ENCODE measurements at places on chromosomes 5 and 9.

GRCh38 chr9:110566156-110566555 lies 13.4 kb downstream of the SVEP1 start:
- DNase-seq = no peak

GRCh38 chr5:15694696-15695214 lies 194.8 kb downstream of the FBXL7 start:
- DNase-seq = no peak

GRCh38 chr5:75262271-75262670 lies 25.6 kb upstream of the ANKRD31 start:
- no peak for DNase-seq

GRCh38 chr9:74958587-74958986 lies 5.9 kb upstream of the C9orf40 start:
- no peak for DNase-seq

DNA sequence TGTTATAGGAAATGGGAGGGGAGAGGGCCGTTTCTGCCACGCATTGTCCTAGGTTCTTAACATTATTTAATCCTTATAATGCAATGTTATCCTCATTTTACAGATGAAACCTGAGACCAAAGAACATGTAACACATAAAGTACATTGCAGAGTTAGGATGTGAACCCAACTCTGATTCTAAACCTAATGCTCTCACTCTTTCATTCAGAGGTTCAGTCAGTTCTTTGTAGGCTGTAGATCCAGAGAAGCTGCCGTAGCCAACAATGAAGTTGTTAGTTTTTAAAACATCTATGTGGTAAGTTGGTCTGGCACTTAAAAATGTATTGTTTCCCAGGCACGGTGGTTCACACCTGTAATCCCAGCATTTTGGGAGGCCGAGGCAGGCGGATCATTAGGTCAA lies 10.5 kb upstream of the PSMD5 start:
- DNase-seq = no peak

DNA sequence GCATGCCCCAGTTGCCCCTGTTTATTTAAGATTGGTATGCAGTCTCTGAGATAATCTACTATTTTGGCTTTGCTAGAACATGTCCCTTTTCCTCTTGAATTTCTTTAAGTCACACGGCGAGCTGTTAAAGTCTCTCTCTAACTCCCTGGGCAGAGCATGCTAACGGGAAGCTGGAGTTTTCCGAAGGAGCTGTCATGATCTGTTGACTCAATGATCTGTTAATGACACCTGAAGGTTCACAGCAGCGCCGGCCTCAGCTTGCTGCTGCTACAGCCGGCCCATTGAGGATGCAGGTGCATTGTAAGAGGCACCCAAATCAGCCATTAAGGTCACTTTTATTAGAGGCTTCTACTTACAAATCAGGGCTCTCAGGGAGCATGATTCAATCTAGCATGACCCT lies 1203.4 kb downstream of the MAT2B start:
- no peak for DNase-seq

Data from stimulated activated CD8-positive, alpha-beta memory T cell treated with anti-CD3 and anti-CD28 coated beads, Interleukin-2, amount 100 ng/mL, for 1 hour (primary cell).